ENCODE measurements at places on chromosomes 7 and 10.

DNA sequence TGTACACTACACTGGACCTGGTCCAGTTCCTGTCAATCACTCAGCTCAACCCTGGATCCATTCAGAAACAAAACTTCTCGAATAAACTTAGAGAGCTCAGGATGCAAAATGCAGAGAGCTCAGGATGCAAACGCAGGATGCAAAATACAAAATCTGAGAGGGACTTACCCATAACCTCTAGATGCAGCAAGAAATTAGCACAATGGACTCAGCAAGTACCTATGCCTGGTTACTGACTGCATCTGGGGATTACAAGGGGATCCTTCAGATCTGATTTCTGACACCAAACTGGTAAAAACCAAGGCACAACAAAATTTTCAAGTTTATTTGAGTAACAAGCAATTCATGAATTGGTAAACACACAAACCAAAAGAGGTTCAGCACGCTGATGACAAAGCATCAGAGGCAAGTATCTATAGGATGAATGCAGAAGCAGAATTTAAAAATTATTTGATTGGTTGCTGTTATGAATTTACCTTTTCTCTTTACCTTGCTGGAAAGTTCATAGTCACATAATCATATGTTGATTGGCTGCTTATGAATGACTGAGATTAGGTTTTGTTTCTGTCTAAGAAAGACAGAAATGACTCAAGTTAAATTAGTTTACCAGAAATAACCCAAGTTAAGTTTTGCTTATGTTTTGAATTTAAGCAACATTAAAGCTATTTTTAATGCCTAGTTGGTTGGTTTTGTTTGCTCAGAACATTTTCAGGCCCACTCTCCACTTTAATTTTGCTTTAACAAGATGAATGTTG, 11.4 kb downstream of the GIMAP6 start:
- DNase-seq, result no peak

- DNase-seq, result no peak
Observed at GRCh38 chr10:84342584-84342983, 14.2 kb downstream of the CCSER2 start.

DNA sequence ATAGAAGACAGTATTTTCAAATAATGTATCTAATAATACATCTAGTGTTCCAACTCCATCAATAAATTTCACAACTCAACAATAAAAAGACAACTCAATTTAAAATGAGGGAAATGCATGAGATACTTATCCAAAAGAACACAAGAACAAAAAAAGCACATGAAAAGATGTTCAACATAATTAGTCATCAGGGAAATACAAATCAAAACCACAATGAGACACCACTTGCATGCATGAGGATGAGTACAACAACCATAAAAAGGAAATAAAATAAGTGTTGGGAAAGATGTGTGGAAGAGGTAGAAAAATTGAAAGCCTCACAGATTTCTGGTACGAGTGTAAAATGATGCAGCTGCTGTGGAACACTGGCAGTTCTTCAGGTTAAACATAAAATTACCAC, 111.6 kb upstream of the PTPRZ1 start:
- DNase-seq, result no peak

- DNase-seq, result no peak
Observed at GRCh38 chr10:94108200-94108599, 114.5 kb downstream of the PLCE1 start.

GRCh38 chr7:132678656-132679055, 102.4 kb upstream of the PLXNA4 start:
- no peak for DNase-seq

DNA sequence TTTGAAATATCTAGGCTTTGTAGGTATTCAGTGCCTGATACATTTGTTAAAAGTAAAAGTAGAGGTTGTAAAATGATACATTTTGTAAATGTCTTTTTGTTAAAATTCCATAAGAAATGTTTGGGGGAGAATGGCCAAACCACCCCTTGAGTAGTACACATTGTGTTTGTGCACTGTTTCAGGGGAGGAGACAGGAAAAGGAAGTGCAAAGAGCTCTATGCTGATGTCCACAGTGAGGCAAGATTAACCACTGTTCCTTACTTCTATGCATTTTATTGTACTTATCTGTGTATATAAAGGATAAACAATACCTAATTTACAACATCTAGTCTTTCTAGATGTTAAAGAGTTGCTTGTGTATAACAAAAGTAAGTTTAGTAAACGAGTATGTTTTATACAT, 7.4 kb upstream of the CYCS start:
- DNase-seq, result no peak

DNA sequence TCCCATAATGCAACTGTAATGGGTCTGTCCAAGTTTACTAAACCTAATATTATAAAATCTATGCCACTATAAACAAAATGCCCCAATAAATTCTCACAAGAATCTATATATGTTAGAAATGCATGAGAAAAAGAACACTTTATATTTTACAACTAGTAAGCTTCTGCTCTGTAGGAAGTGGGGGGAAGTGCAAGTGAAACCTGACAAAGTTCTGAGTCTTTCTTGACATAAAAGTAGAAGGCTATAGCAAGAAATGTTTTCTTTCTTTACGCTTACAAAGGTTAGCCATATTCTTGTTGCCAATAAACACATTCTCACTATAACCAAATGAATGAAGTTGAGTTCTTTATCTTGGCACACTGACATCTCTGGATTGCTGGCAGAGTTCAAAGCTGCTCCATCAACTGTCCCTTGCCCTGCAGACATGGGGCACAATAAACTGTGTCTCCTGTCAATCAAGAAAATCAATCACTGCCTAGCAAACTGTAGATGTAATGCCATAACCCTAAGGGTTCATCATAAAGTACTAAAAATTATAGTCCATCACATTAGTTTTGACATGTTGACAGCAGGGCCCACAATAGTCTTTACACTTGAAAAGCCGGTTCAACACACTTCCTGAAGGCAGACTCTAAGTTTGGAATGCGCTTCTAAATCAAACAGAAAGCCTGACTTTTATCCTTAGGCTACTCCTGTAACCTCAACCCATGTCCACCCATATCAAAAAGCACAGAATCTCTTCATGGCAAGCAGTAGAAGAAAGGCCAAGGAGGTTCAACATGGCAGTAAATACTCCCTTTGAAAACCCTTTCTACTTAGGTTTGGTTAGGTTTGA, 58.6 kb downstream of the TPK1 start:
- DNase-seq, result no peak

GRCh38 chr10:50510517-50511473, 113.0 kb downstream of the SGMS1 start:
- DNase-seq, result no peak

- DNase-seq, result no peak
Observed at GRCh38 chr7:128021366-128021765, 9.9 kb downstream of the LRRC4 start.

DNA sequence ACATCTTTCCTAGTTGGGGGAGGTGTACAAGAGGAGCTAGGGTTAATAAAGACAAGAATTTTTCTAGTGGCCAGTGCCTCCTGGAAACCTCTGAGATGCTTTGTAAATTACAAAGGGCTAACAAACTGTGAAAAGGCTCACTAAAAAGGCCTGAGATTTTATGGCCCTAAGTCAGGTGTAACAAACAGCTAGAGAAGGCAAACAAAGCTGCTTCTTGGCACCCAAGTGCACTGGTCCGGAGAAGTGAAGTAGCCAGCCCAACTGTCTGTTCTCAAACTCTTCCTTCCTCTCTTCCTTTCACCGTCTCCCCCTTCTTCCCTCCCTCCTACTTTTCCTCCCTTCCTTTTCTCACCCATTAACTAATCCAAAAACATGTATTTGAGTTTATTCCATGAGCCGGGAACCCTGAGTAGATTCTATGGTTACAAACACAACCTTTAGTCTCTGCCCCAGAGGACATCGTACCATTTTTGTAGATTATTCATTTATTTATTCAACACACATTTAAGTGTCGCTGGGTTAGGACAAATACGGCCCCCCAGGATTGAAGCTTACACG, 143.4 kb upstream of the PCGF5 start:
- no peak for DNase-seq

DNA sequence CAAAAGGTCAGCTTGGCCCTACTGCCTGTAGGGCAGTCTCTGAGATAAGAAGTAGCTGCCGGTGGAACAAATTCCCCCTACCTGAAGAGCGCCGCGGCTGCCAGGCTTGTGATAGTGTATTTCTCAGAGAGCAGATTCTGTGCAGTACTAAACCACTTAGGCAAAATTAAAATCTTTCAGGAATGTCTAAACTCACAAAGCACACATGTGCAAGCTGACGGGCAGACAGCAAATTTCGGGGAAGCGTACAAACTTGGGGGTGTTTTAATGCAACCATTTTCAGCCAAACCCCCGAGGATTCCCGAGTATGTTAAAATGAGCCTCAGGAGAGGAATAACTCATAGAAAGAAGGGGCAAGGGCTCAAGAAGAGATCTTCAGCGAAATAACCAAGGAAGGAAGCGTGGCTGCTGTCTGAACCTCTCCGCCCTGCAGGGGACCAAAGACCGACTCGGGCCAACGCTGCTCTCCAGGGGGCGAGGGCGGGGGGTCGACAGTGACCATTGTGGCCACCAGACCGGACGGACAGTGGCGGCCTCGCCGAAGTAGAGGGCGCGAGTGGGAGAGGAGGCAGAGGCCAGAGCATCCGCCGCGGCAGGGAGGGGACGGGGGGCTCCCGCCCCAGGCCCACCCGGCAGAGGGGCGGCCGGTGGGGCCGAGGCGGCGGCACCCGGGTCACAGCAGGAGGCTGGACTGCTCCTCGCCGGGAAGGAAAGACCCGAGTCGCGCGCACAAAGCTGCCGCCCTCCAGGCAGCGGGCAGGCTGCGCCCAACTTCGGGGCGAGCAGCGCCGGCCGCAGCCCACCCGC, 819 bp downstream of the HYCC1 start:
- peak; percentile 13 for DNase-seq

DNA sequence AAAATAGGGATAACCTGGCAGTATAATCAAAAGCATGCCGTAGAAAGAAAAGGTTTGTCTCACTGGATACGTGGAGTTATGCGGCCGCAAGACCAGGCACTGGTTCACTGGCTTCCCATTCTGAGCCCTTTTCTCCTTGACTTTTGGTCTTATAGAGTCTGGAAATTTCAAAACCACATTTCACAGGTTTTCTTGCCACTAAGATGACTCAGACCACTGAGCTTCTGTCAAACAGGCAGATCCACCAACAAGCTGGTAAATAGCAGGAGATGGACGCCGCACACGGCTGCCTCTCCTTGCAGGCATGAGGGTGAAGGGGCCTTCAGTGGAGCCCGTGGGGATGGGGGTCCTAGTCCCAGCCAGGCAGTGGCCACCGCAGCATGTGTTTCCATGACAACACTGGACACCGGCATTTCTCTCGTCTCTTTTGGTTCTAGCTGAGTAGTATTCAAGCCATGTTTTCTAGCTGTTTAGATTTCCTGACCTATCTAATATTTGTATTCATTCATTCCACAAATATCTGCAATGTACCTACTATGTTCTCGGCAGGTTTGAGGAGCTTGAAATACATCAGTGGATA, 55.5 kb downstream of the KLF6 start:
- DNase-seq, result no peak

GRCh38 chr10:96319754-96320474, 15.7 kb downstream of the DNTT start:
- DNase-seq, result no peak

DNA sequence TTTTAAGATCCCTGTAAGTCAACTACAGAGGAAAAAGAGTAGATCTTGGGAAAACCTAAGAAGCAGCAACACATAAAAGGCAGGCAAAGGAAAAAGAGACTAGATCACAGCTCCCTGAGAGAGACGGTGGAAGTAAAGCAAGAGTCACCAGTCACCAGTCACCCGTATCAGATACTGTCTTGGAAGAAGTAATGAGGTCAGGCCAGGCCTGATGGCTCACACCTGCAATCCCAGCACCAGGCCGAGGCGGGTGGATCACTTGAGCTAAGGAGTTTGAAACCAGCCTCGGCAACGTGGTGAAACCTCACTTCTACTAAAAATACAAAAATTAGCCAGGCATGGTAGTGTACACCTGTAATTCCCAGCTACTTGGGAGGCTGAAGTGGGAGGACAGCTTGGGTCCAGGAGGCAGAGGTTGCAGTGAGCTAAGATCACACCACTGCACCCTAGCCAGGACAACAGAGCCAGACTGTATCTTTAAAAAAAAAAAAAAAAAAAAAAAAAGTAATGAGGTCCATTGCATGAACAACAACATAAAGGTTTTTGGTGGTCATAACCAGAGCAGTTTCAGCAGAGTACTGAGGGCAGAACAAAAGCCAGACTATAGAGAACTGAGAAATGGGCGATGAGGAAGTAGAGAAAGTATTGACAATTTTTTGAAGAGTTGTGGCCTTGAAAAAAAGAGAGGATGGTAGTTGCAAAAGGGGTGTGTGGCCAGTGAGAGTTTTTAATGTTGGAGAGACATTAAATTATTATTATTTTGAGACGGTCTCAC, 16.9 kb downstream of the ZNF713 start:
- DNase-seq, result no peak

- DNase-seq, result no peak
Observed at GRCh38 chr10:6643962-6644361, 63.9 kb upstream of the PRKCQ start.

DNA sequence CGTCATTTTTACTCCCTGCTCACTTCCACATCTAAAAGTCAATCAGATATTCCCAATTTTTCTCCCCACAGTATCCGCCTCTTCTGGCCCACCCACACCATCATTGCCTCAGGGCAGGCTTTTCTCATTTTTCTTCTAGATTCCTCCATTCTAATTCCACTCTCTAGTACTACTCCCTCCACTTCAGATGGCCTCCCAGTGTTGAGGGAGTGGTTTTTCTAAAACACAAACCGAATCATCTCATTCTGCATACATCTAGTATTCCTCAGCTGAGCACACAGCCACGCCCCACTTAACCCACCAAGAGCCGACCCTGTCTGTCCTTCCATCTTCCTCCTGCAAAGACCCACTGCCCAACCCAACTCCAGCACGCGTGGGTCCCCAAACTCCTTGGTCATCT, 314.9 kb upstream of the NPVF start:
- no peak for DNase-seq

DNA sequence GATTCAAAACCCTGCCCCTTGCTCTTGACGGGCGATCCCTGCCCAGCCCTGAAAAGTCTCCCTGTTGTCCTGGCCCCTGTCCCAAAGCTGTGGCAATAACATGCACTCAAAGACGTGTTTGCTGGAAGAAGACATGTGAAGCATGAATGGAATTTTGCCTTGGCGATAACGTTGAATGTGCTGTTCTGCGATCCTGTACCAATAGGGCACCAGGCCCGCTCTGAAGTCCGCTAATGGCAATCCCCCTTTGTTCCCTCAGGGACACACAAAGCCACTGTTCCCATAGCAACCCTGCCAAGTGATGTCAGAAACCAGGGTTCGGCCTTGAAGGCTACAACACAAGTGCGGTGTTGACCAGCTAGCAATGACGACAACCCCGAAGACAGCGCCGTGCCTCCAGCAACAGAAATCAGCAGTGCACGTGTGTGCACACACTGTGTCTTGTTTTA, 284.6 kb downstream of the KLF6 start:
- DNase-seq, result no peak

All from activated naive CD4-positive, alpha-beta T cell treated with anti-CD3 and anti-CD28 coated beads, Interleukin-2, amount 50 U/mL, for 16 hours (primary cell).